ENCODE measurements at places on chromosomes 6 and 20. TPM values are rescaled to one million over a fixed set of nuclear protein-coding genes. Genes with fewer than 3 reads are reported as not detected.

The AIF1 gene
- total RNA-seq = not detected

The BMP6 gene
- total RNA-seq = 246 TPM

The CTCFL gene
- not detected for total RNA-seq

The ME1 gene
- total RNA-seq = 8.2 TPM

The SPDEF gene
- total RNA-seq = not detected

The CLPSL2 gene
- not detected for total RNA-seq

The TAAR8 gene
- not detected for total RNA-seq

The MEI4 gene
- under 0.01 TPM for total RNA-seq

The CHRNA4 gene
- total RNA-seq = not detected

The IDH3B gene
- total RNA-seq = 93.9 TPM

The EGFL8 gene
- 0.96 TPM for total RNA-seq

The MAP3K4 gene
- 23.8 TPM for total RNA-seq

The C20orf141 gene
- total RNA-seq = not detected

The PPP1R3G gene
- 0.38 TPM for total RNA-seq

The PRPF6 gene
- 80.7 TPM for total RNA-seq

The SRXN1 gene
- 43.9 TPM for total RNA-seq

The RIPPLY2 gene
- not detected for total RNA-seq

The FAM83C gene
- total RNA-seq = not detected

The TULP1 gene
- total RNA-seq = not detected

The RIMS4 gene
- not detected for total RNA-seq

The SMAP1 gene
- total RNA-seq = 26.6 TPM

The ADGB gene
- not detected for total RNA-seq

The AFG1L gene
- 2.6 TPM for total RNA-seq

The BCAS4 gene
- total RNA-seq = 1.1 TPM

The MAS1 gene
- total RNA-seq = not detected
